Mucosa of gallbladder (tissue), 1 donor: ENCODE measurements at places on chromosomes 7 and 10. TPM values are rescaled to one million over a fixed set of nuclear protein-coding genes. Genes with fewer than 3 reads are reported as not detected.

Gene TCAF2
- total RNA-seq, result 8.9 TPM

Gene OR2A5
- total RNA-seq, result not detected

Gene SORBS1
- 431 TPM for total RNA-seq

Gene NOS3
- total RNA-seq, result 12.6 TPM

Gene OPN1SW
- total RNA-seq, result not detected

Gene FOXI2
- 0.23 TPM for total RNA-seq

Gene ANXA8
- total RNA-seq, result 0.52 TPM

Gene TAS2R41
- not detected for total RNA-seq

Gene ACHE
- total RNA-seq, result 8.4 TPM

Gene AKR1C3
- total RNA-seq, result 553 TPM

Gene SYNPO2L
- total RNA-seq, result 0.49 TPM

Gene TMEM196
- total RNA-seq, result not detected

Gene RSPH10B2
- 0.09 TPM for total RNA-seq

Gene ANTXRL
- not detected for total RNA-seq

Gene TSPAN14
- 124 TPM for total RNA-seq

DNA sequence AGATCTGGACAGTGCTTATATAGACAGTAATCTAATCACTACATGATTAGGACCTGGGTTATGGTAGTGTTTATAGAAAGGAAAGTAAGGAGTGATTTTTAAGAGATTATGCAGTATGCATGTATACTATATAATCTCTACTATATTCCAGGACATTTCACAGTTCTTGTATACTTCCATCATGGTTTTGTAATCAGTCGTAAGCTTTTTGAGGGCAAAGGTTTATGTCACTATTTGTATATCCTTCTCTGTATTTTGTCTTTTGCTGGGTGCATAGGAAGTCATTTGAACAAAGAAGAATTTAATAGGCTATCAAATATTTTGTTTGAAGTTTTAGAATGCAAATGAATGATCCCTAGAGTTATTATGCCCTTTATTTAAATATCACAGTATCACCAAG, 39.2 kb downstream of the RSBN1L start:
- DNase-seq, result no peak

DNA sequence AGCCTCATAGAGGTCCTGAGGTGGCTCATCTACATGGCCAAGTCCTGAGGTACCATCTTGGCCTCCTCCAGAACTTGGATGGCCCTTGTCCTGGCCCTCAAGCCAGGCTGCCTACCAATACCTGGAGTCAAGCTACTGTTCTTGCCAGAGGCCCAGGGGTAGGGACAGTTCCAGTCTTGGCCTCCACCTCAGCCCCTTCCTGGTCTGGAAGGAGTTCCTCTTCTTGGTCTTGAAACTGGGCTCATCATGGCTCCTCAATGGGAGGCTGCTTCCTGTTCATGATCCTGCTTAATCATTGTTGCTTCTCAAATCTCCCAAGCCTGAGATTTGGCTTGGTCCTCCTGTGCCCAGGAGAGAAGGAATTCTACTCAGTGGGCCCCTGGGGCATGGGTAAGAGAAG, 3.9 kb downstream of the HPS6 start:
- no peak for DNase-seq

GRCh38 chr10:112244197-112244596, 39.0 kb upstream of the TECTB start:
- DNase-seq, result no peak

DNA sequence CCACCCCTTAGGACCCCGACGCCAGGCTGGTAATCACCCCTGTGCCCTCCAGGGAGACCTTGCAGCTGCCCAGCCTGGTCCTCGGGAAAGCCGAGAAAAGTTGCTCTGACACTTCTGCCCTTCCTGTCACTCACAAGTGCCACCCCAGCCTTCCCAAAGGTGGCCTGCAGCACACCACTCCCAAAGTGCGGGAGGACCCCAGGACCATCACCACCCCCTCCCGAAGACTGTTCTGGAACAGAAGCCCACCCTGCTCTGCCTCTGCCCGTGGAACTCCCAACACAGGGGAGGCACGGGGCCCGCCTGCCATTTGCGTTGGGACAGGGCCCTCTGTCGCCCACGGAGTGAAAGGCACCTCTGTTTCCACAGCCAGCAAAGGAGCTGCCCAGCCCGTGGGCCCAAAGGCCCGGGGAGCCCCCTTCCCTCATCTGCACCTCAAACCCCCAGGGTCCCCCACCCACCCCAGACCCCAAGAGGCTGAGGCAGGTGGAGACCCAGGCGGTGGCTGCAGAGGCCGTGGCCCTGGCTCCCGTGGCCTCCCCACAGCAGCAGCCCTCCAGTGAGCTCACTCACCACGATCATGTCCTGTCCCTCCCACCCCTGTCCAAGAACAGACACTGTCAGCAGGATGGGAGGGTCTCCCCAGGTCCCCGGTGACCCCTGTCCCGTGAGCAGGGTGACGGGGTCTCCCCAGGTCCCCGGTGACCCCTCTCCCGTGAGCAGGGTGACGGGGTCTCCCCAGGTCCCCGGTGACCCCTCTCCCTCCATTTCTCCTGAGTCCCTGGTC, 47.8 kb upstream of the PPP2R2D start:
- DNase-seq, result no peak

DNA sequence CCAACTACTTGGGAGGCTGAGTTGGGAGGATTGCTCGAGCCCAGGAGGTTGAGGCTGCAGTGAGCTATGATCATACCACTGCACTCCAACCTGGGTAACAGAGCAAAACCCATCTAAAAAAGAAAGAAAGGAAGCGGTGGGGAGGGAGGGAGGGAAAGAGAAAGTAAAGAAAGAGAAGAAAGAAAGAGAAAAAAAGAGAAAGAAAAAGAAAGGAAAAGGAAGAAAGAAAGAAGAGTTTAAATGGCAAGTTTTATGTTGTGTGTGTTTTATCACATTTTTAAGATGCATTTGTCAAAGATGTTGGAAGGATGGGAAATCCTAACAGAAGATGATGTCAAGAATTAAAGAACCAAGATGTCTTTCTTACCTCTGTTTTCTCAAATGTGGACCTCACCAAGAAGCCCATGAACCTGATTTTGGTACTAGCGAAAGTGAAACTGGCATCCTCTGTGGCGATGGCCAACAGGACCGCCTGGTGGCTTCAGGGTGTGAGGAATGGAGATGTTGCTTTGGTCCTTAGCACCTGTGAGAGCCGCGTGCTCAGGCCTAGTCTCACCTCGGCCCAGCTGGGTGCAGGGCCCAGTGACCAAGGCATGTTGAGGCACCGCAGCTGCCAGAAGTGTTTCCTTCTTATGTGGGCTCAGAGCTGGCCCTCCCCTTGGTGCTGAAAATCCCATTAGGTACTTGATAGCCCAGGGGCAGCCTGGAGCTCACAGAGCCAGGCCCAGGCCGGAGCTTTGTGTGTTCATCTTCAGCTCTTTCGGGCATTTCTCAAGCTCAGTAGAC, 9.8 kb downstream of the UCMA start:
- no peak for DNase-seq

GRCh38 chr7:20504060-20504459, 111.4 kb upstream of the ABCB5 start:
- DNase-seq, result no peak

DNA sequence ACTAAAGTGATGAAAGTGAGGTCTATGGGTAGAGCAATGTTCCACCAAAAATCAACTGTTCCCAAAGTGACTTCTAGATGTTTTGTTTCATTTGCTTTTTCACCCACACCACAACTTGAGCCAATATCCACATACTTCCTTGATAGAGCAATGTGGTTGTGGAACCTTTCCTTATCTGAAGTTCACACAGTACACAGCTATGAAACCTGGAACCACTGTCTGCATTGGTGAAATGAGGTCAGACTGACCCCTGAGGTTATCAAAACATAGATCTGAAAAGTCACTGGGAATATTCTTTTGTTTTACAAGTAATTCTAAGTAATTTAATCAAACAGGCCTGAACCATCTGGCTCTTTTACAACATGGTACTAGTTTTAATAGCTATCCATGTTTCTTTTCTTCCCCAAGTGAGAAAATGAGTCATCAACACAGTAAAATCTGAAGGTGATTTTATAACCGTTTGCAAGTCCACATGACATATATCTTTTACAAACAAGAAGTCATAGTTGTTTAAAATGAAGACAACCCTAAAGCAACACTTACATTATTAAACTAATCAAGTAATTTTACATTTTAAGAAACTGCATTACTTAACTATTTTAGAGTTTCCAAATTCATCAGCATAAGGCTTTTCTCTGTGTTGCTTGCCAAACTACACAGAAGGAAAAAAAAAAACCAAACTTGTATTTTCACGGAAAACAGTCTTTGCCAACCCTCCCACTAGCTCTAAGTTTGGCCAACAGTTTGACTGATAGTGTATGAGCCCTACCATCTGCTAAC, 80.3 kb downstream of the LRRC17 start:
- peak; percentile 33 for DNase-seq

DNA sequence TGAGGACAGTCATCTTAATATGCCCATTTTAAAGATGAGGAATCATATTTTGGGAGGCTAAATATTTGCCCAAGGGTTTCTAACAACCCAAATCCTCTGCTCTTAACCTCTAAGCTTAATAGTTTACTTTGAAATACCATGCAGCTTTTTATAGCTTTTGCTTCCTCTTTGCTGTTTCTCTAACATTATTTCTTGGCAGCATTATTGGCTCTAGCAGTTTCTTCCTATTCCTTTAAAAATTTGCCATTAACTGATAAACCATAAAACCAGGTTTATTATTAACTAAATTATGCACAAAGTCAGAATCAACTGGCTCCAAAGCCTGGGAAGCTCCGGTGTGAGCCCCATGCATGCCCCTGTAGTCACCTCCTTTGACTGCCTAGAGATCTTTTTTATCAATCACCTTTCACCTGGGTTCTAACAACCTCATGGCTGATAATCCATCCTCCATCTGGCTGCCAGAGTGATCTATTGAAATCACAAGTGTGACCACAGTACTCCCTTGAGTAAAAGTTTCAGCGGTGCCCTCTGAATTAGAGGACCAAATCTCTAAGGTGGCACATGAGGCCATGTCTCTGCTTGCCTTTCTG, 62.4 kb downstream of the ITGB8 start:
- DNase-seq, result peak; percentile 59

DNA sequence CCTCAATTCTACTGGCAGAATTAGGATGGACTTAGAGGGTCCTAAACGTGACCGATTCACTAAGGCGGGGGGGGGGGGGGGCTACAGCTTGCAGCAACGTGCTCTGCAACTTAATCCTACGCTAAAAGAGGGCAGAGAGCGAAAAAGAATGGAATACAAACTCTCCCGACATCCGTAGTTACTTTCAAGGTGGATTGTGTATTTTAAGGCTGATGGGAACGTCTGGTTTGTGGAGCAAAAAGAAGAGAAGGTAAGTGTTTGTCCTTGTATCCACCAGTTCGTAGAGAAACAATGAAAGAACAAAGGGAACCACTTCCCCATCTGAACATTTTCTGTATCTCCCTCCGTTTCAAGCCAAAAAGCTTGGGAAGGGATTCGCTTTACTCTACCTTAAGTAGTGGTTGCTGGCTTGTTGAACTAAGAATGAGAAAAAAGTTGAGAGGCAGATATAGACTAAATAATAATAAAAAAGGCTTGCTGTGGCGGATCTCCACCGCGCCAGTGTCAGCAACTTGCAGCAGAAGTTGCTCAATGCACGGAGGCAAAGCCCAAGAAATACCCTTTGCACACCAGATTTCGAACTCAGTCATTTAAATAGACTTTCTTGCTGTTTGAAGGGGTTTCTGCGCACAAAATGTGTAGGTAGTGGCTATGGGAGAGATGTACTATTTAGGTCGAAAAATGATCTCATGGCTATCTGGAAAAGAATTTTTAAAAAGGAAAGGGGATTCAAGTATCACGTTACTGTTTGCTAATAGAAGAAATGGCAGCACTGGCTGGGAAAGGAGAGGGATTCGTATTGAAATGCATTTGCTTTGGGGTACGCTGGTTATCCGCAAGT, 736 bp downstream of the SKIDA1 start:
- DNase-seq, result no peak

- no peak for DNase-seq
Measured at GRCh38 chr10:126017961-126018560, 121.7 kb downstream of the FANK1 start.

- no peak for DNase-seq
Measured at GRCh38 chr10:113858541-113858940, 4.1 kb downstream of the NHLRC2 start.

DNA sequence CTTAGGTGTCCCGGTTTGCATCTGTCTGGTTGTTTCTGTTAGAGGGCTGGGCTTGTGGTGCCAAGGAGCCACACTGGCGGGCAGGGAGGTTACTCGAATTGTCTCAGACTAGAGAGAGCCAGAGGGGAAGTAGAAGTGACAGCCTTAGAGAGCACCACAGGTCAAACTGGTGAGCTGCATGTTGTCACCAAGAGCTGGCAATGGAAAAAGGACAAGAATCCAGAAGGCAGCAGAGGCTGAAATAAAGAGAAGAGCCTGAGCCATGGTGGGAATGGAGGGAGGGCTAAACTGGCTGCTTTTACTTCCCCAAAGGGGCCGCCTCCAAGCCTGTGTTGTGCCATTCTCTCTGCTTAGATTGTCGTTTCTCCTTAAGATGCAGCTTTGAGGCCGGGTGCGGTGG, 31.1 kb upstream of the RHBDD2 start:
- DNase-seq, result no peak

GRCh38 chr7:116511552-116512519, 12.3 kb downstream of the CAV2 start:
- DNase-seq, result no peak
